ENCODE measurements at places on chromosomes 3 and 15.

- no peak for DNase-seq
These were observed 55.0 kb upstream of the PRR23E start for GRCh38 chr3:127137757-127138536.

- DNase-seq: no peak
These were observed 50.5 kb upstream of the GK5 start for GRCh38 chr3:142275856-142276255.

GRCh38 chr3:189307963-189308362, 136.2 kb downstream of the TPRG1 start:
- no peak for DNase-seq

GRCh38 chr3:160811237-160811548, 55.2 kb downstream of the PPM1L start:
- no peak for DNase-seq

- no peak for DNase-seq
These were observed 13.6 kb downstream of the TBC1D23 start for GRCh38 chr3:100274361-100274760.

GRCh38 chr3:13829311-13829710, 50.6 kb downstream of the WNT7A start:
- no peak for DNase-seq

DNA sequence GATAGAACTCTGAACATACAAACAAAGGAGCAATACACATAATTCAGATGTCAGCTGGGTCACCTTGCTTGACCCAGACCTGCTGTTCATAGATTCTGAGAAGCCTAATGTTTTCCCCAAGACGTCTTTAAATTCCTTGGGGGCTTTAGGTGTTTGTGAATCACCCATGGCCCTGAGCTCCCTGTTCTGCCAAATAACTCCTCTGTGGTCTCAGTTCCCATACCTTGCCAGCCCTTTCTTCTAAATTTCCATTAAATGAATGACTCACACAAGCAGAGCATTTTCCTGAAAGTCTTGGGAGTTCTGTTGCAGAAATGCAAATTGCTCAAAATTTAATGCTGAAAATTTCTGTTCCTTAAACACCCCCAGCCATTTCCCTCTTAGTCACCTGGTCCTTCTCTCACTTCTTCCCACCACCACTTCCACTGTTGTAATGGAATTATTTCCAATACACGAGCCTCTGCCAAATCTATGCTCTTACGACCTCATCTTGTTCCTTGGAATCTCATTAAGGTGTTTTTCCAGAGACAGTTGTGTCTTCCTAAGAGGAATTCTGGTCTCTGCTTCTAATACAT, 33.4 kb upstream of the PSMD6 start:
- DNase-seq: no peak

GRCh38 chr3:183485585-183485984, 57.2 kb upstream of the MCF2L2 start:
- DNase-seq: no peak

DNA sequence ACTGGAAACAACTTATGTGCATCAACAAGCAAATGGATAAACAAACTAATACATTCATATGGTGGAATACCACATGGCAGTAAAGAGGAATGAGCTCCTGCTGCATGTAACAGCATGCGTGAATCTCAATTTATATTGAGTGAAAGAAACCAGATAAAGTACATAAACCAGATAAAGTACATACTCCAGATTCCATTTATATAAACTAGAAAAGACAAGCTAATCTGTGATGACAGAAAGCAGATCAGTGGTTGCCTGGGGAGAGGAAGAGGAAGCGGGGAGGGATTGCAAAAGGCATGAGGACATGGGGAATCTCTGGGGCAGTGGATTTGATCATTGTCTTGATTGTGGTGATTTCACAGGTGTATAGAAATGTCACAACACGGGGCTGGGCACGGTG, 34.2 kb downstream of the LIMD1 start:
- no peak for DNase-seq

GRCh38 chr15:89870006-89870405, 23.8 kb downstream of the AP3S2 start:
- no peak for DNase-seq

DNA sequence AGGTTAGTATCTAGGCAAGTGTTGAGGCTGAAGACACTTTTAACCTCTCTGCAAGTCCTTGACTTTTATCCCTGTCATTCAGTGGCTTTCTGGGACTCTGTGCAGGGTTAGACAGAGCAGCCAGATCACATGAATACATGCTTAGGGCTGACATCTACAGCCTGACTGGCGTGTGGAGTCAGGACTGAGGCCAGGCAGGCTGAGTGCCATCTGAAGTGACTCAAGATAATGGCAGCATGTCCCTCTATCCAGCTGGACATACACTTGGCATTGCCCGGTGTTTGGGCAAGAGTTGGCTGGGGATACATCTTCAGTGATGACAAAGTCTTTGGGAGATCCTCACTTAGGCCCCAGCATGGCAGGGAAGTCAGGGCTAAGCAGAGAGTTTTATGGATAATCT, 22.4 kb downstream of the DUOX2 start:
- no peak for DNase-seq

DNA sequence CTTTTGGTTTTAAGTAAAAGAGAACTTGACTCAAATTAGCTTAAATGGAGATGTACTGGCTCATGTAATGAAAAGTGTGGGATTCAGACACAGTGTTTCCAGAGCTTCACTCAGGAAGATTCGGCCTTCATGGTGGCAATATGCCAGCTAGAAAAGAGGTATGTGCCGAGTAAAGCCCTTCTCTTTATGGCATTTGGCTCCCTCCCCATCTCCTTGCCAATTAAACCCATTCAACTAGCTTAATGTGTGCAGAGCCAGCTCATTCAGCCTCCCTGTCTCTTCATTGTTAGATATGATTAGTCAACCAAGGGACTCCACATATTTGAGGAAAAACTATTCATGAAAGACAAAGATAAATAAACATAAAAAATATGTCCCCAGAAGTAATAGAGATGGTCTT, 15.0 kb upstream of the TRANK1 start:
- DNase-seq: no peak

- DNase-seq: no peak
These were observed 68.5 kb upstream of the GBE1 start for GRCh38 chr3:81829937-81830336.

GRCh38 chr3:15011174-15011573, 53.9 kb downstream of the MRPS25 start:
- DNase-seq: no peak

- no peak for DNase-seq
These were observed 402.8 kb downstream of the VPS13C start for GRCh38 chr15:61657461-61657860.

DNA sequence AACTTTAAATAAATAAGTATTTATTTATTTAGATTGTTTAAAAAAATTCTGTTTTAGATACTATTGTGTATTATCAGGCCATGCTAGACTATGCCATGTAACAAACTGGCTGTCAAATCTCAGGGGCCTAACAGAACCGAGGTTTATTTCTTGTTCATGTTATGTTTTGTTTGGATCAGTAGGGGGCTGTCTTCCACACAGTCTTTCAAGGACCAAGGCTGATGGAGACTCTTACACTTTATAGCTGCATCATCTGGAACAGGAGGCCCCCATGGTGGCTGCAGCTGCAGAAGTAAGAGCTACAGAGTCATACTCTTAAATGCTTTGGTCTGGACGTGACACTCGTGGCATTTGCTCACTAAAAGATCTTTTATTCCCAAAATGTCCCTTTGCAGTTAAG, 33.0 kb upstream of the ARL14 start:
- DNase-seq: no peak

GRCh38 chr3:53100818-53101466, 29.3 kb downstream of the RFT1 start:
- no peak for DNase-seq

DNA sequence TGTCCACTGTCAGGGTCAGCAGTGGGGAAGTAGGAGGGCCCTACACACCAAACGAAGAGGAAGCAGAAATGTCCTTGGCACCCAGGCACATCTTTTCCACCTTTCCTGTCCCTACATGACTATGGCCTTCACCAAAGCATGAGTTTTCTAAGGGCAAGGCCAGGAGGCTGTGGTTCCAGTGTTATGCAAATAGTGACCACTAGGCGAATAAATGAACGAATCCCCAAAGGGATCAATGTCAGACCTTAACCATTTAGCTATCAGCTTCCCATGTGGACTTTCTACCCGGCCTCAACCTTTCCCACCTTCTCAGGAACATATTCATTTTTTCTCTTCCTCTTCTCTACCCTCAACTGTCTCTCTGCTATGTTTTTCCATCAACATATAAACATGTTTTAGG, 63.1 kb downstream of the NTRK3 start:
- no peak for DNase-seq

DNA sequence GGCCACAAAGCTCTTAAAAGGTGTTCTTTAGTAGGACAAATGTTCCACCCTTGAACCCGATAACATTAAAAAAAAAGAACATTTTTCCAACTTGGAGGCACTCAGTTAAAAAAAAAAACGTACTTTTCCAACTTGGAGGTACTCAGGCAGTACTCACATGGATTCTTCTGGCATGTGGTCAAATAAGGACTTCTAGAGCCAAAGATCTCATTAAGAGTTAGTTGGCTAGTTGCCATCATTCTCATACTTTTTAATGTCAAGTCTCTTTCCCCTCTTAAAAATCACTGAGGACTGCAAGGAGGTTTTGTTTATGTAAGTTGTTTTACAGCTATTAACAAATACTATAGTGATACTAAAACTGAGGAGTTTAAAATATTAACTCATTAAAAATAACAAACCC, 101.0 kb downstream of the CADPS start:
- DNase-seq: no peak

- DNase-seq: no peak
These were observed 342.1 kb upstream of the SOX2 start for GRCh38 chr3:181369637-181370036.

DNA sequence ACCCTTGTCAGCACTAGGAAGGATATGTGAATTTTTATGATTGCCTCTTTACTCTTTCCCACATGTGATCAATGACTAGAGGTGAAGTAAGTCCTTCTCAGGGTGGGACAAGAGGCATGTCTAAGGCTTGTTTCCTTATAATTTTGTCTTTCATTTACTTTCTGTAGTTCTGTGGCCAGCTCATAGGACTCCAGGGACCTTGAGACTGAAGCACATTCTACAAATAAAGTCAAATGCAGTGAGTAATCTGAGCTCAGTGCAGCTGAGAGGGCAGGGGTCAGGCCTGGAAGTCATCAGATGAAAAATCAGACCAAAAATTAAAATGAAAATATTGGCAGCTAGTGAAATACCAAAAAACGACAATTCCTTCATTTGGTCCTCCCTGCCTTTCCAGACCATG, 424.7 kb upstream of the THBS1 start:
- no peak for DNase-seq

- DNase-seq: no peak
These were observed 98.1 kb upstream of the UBE2E2 start for GRCh38 chr3:23105048-23105447.

GRCh38 chr3:141462176-141462859, 24.5 kb upstream of the RASA2 start:
- DNase-seq: no peak

DNA sequence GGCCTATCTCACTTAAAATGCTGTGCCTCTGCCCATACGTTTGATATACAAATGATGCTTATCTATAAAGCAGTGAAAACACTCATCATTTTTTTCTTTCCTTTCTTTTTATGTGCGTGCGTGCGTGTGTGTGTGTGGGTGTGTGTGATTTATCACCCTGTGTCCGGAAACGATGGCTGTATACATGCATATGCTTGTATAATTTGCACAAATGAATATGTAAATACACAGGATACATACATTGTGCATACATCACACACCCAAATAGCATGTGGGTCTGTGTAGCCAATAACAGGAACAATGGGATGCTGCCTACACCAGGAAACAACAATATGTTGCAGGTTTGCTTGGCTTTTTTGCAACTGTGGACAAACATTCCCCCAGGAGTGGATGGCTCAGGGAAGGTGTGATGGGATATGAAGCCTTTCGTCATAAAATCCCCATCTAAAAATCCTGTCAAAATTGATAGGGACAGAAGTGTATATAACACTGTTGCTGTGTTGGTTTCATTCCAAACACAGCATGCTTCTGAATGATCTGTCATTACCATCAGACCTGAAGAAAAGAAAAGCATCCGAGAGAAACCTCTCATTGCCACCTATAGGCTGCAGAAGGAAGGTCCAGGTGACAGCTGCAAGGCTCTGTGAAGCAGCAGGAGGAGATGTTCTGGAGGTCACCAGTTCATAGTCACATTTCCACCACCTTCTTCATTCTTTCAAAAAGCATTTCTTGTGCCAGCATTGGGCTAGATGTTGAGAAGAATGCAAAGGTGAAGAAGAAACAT, 503.9 kb upstream of the NR2F2 start:
- DNase-seq: no peak

- no peak for DNase-seq
These were observed 4.9 kb downstream of the PRRT3 start for GRCh38 chr3:9947025-9947995.

- no peak for DNase-seq
These were observed 87.7 kb downstream of the KCNAB1 start for GRCh38 chr3:156207802-156208685.

DNA sequence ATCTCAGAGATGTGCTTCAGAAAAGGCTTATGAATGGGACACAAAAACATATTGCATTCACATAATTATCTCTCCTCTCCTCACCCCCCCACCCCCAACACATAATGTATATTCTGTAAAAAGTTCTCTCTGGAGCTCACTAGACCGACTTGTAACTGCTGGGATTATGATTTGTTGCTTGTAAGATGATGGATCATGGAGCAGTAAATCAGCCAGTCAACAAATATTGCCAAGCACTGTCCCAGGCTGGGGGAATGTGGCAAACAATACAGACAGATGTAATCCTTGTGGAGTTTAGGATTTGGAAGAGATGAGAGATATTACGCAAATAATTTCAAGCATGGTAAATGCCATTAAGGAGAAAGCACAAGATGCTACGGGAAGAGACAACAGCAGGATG, 114.8 kb downstream of the PEX5L start:
- no peak for DNase-seq

GRCh38 chr15:27989427-27989826, 109.7 kb downstream of the OCA2 start:
- DNase-seq: no peak

GRCh38 chr3:128152419-128153155, 694 bp upstream of the EEFSEC start:
- no peak for DNase-seq

- no peak for DNase-seq
These were observed 237.7 kb downstream of the NR1D2 start for GRCh38 chr3:24182756-24183155.

GRCh38 chr3:10949197-10949596, 43.4 kb upstream of the SLC6A1 start:
- DNase-seq: no peak

- DNase-seq: no peak
These were observed 5.5 kb upstream of the CD200 start for GRCh38 chr3:112327371-112327951.
